ENCODE measurements at places on chromosomes 2 and 18.

- DNase-seq: no peak
Measured at GRCh38 chr2:174333017-174333371, 1.8 kb upstream of the SP9 start.

DNA sequence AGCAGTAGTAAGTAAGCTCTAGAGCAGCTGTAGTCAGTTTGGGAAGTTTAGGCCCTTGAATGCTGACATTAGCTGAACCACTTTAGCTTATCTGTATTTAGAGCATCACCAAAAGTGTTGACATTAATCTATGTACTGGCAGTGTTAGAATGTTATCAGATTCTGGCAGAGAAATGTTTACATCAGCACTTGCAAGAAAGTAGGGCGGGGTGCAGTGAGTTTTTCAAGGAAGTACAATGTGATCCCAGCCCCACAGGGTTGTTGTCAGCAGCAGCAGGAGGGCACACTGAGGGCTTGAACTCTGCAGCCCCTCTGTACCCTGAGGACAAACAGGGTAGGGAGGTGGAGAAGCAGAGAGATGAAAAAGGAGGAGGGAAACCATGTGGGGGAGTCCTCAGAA, 35.5 kb upstream of the RMP24 start:
- DNase-seq: no peak

- DNase-seq: no peak
Measured at GRCh38 chr2:118477111-118477862, 370.2 kb downstream of the EN1 start.

GRCh38 chr2:239355139-239355538, 45.7 kb downstream of the HDAC4 start:
- peak; percentile 80 for DNase-seq

- DNase-seq: no peak
Measured at GRCh38 chr2:227296671-227297405, 28.2 kb upstream of the MFF start.

DNA sequence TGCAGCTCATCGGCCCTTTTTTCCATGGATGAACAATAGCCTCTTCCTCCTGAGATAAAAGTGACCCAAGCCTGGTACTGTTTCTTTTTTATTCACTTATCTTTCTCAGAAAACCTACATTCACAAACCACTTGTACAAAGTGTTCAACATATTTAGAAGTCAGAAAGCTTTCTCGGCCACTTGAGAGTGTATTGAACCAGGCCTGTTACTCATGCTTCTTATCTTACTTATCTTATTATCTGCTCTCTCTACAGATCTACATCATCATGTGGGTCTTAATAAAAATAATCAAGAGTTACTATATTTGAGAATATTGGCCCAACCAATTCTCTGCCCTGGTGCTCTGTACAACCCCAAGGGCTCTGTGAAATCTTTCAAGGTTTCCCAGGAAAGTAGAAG, 242.1 kb downstream of the MREG start:
- peak; percentile 53 for DNase-seq

DNA sequence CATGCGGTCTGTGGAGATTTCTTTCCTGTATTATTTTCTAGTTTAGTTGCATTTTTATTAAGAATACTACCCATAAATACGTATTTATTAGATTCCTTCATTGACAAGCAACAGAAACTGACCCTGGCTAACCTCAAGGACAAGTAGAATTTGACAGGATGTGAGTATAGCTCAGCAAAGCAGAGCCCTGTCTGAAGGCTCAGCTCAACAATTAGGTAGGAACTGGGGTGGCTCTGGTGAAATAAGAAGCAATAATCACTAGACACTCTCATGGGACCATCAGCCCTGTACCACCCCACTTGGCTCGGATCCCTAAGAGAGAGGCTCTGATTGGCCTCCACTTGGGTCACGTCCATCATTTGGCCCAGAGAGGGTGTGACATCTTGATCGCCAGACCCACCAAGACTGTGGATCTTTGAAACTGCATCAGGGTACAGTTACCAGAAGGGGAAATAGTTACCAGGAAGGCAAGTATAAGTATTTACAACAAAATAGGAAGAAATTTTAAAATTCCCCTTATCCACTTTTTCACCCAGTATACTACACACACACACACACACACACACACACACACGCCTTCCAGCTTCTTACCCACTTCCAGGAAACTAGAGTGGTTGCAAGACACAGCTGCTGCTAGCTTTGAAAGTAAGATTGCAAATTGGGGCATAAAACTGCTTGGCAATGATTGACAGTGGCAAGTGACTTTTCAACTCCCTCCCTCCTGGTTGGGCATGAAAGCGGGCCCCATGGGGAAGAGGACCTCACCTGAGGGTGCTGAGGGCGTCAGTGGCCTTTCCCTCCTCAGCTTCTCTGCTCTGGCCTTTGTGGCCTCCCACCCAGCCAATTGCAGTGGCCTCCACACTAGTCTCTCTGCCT, 41.8 kb downstream of the KCTD18 start:
- no peak for DNase-seq

DNA sequence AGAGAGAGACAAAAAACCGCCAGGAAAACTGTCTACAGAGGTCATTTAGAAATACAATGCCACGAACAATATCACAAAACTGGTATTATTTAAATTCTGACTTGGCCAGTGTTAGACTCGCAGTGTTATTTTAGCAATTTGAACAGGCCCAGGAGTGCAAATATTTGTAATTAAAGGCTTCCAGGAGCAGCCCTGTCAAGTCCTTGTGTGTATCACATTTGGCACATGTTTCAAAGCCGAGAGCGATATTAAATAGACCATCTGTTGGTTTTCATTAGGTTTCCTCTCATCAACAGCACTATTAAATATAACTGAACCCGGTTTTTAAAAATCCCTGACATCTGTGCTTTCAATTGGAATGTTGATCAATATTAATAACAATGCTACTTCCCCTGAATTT, 656.9 kb downstream of the TSN start:
- no peak for DNase-seq

- no peak for DNase-seq
Measured at GRCh38 chr2:138703242-138703641, 76.9 kb downstream of the NXPH2 start.

DNA sequence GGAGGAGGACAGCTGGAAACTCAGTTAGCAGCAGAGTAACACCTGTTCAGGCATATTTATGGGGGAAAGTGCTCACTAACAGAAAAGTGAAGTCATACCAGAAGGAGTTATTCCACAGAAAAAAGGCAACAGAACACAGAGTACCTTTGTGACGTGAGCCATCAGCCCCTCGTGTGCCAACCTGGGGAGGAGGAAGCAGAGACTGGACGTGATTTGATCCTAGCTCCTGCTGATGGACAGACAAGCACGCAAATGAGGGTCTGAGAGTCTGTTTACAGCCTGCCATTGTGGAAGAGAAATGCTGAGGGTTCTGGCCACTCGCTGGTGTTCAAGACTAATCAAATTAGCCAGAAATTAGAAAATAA, 120.7 kb downstream of the ZNF521 start:
- DNase-seq: no peak

DNA sequence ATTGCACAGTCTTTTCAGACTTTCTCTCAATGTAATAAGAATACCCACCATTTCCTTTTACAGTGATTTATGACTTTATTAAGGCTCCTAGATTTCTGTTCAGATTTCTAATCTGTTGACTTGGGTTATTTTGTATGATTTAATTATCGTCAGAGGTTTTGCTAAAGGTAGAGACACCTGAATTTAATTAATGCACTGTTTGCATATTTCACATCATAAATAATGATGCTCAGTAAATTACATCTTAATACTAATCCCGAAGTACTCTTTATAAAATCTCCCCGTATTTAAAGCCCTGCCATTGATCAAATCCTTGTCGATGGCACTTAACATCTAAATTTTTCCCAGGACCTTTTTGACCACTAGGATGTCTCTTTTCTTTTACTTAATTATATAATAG, 399.9 kb downstream of the MEIS1 start:
- DNase-seq: no peak

DNA sequence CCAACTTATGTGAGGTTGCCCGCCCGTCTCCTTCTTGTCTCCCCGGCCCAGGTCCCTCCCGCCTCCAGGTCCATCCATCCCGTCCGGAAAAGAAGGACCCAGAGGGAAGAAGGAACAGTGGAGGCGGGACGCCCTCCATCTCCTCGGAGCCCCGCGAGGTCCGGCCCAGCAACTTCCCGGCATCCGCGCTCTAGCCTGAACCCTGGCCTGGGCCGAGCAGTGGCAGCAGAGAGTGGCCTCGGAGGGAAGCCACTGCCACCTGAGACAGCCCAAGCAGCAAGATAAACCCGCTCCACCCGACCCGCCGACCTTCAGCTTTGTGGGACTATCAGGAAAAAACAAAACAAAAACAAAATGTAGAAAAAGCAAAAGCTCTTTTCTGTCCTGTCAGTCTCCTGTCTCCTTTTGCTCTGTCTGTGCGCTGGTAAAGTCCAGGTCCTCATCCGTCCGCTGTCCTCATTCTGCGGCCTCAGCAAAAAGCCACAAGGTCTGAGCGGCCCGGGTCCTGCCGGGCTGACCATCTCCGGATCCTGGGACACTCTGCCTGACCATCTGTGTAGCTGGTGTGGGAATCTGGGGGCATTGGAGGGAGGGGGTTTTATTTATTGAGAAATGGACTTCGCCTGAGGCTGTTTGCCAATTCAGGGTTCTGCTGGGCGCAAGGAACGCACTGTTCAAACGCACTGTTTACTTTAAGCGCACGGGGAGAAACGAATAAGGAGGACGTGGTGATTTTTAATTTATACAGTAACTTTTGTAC, 3.1 kb downstream of the DLX1 start:
- no peak for DNase-seq

GRCh38 chr2:2638547-2639220, 307.6 kb upstream of the MYT1L start:
- no peak for DNase-seq

DNA sequence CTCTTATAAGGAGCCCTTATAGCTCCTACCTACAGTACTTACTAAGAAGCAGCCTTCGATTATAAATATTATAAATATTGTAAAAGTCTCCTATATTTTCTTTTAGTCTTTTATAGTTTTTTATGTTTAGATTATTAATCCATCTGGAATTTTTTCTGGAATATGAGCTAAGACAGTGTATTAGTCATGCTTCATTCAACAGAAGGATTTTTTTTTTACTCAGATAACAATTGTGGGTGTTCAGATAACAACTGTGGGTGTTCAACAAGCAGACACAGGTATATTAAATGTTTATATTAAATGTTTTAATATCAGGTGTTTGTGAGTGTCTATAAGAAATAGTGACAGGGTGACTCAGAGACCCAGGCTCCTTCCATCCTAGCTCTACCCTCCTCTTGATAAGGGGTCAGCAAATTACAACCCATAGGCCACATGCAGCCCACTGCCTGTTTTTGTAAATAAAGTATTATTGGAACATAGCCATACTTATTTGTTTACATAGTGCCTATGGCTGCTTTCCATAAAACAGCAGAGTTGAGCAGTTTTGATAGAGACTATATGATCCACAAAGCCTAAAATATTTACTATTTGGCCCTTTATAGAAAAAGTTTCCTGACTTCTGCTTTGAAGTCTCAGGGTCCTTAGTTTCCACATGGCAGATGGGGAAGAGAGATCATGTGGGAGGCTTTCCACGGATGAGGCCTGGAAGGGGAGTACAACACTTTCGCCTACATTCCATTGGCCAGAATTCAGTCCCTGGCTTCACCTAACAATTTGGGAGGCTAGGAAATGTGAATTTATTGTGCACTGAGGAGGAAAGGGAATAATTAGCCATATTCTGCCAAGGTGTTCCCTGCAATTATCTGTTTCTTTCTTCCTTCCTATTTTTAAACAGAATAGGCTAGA, 4.3 kb upstream of the SPATS2L start:
- peak; percentile 57 for DNase-seq

GRCh38 chr18:56992777-56993176, 154.1 kb upstream of the BOD1L2 start:
- DNase-seq: peak; percentile 35

DNA sequence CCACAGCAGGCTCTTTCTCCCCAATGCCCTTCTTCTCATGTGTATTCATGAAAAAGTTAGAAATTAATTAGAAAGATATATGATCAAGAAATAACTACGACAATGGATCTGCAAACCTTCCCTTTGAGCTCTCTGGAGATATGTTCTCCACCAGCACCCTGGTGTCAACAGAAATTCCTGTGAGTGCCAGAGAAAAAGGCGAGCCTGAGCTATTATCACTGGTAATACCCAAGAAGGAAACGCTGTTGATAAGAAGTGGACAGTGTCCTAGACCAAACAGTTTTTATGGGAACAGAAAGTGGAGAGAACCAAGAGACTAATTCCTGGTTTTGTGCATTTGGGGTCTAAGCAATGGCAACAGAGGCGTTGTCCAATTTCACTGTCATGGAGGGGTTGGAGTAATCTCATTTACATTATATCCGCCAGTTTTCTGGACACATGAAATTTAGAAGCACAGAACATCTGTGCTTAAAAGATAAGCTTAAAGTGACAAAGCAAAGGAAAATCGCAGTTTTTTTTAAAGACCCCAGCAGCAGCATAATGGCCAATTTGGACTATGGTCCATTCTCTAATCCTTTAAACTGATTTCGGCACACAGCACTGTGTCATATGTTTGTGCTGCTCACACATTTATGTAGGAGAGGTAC, 47.2 kb upstream of the CDC42EP3 start:
- no peak for DNase-seq

DNA sequence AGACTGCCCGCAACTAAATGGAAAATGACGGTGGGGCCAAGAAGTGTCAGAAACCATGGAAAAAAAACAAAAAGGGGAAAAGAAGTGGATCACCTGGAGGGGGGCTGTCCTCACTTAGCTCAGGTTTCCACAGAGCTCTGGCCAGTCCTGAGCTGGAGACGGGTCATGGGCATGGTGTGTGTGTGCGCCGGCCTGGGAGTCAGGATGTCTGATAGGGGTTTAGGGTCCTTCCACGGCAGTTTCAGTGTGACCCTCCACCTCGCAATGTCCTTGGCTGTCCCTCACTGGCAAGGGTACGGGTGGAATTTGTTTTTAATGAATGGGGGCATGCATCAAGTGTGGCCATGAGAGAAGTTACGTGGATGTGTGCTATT, 133.2 kb upstream of the MEIS1 start:
- DNase-seq: no peak

GRCh38 chr18:59787998-59788790, 91.0 kb upstream of the CCBE1 start:
- DNase-seq: peak; percentile 82

GRCh38 chr18:43001821-43002220, 113.7 kb downstream of the RIT2 start:
- peak; percentile 0 for DNase-seq

- no peak for DNase-seq
Measured at GRCh38 chr18:37243741-37244140, 321.9 kb downstream of the CELF4 start.
